ENCODE measurements at places on chromosomes 2 and 18.

- DNase-seq, result no peak
Measured at GRCh38 chr2:136787970-136788369, 22.6 kb downstream of the THSD7B start.

GRCh38 chr2:27412419-27413152 is 3.2 kb upstream of the PPM1G start:
- no peak for DNase-seq

DNA sequence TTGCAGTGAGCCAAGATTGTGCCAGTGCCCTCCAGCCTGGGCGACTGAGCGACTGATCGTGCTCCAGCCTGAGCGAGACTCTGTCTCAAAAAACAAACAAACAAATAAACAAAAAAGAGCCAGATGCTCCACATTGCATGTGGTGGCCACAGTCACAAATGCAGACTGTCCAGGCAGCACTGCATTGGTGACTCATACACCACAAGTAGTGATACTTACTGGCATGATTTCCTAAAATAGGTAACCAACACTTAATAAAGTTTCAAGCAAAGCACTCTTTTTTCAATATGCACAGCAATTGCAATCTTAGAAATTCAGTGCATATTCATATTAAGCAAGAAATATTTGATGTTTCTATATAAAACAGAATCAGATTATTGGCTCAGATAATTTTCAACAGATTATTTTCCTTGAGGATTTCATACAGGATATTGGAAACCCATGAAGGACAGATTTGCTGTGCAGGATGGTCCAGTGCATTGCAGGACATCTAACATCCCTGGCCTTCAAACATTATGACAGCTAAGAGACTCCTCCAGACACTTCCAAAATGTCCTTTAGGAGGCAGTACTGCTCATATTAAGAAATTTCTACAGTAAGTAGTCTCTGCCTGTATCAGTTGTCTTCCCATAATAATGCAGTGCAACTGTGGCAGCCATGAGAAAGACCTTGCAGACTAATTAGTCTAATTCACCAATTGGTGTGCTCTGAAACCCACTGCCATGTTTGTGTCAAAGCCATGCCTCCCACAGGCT is 10.5 kb upstream of the SLC1A4 start:
- no peak for DNase-seq

DNA sequence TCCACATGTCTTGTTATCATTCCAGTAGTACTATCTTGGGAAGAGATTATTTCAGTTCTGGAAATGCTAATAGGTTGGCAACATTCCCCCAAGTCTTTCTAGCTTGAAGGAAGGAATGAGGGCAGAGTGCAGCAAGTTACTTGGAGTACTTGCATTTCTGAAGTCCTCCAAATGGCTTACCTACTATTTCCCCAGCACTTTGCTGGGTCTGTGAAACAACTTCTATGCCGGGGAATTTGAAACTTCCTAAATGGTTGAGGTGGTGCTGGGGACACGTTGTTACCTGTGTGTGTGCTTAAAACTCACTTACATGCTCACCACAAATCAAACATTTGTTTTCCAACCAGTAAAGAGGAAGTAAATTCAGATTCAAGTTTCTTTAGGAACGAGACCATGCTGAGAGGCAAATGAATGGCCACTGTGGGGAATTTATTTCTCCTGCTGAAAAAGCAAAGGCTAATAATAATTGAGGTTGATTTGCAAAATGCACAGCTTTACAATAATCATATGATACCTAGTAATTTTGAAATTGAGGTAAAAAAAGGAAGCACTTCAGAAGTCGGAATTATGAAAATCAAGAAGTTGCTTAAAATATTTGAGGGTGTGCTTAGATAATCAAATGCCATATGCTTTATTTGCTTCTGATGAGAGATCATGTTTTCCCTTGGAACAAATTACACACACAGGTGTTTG is 1167.7 kb upstream of the ZEB2 start:
- DNase-seq, result no peak
